Fibroblast of skin of back (primary cell): ENCODE measurements at places on chromosomes 3 and 15.
A peak's percentile ranks its signal among the peaks of the same experiment; 100 is the strongest.

- DNase-seq: no peak
These were observed 233.0 kb downstream of the CD47 start for GRCh38 chr3:107857854-107858253.

GRCh38 chr3:193970773-193971206 is 165.2 kb upstream of the HES1 start:
- DNase-seq: peak; percentile 31

GRCh38 chr15:32120577-32121383 is 90.5 kb downstream of the CHRNA7 start:
- DNase-seq: no peak

- peak; percentile 52 for DNase-seq
These were observed 43.9 kb downstream of the PPCDC start for GRCh38 chr15:75067123-75067830.

DNA sequence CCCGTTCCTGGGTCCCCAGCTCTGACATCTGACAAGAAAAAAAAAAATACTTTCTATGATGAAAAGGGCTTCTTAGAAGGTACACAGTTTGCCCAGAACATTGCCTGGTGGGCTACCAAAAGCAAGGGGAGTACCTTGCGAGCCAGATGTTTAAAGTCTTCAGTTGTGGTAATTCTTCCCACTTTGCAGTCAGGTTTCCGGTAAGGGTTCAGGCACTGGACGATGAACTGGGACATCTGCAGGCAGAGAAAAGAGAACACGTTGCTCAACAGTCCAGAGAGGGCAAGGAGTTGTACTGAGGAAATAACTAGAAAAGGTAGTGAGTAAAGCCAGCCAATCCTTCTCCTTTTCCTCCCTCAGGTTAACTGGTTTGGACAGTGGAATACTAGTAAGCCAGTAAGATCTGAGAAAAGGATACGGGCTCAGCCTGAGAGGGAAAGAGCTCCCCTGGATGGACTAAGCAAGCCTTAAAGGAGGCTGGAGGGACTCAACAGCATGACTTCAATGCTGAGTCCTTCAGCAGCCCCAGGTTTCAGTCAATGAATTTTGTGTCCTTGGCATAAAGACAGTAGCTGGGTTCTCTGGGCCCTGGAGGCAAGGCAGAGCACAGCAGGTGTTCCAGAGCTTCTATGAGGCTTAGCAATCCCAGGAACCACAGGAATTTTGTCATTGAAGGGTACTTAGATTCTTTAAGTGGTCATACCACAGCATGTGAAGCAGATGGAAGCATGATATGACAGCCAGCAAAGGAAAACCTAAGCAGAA is 38.2 kb downstream of the NBEAL2 start:
- peak; percentile 77 for DNase-seq

- peak; percentile 33 for DNase-seq
These were observed 259.8 kb downstream of the MAGI1 start for GRCh38 chr3:65778968-65779367.

- no peak for DNase-seq
These were observed 71.6 kb downstream of the KAT2B start for GRCh38 chr3:20111836-20112235.

DNA sequence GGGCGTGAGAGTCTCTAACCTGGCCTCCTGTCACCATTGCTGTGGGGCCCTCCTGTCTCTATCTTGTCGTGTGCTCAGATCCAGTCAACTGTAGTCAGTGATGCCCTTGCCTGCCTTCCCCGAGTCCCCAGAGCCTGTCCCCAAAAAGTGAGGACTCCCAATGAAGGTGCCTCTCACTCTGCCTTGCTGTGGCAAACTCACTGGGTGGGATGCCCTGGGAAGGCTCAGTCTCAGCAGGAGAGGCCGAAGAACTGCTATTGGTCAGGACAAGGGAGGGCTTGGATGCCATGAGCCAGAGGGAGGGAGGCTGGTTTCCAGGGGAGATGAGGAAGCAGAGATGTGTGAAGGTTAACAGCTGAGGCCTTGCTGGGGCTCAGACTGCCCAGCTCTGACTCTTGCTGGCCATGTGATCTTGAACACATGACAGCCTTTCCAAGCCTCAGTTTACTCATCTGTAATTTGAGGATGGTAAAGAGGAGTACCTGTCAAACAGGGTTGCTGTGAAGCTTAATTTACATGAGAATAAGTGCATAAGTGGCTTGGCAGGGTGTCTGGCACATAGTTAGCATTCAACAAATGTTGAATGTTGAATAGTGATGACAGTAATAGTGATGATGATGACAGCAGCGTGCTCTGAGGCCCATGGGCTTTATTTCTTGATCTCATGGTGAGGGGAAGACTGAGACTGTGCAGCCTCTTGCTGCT is 8.2 kb downstream of the KY start:
- no peak for DNase-seq

DNA sequence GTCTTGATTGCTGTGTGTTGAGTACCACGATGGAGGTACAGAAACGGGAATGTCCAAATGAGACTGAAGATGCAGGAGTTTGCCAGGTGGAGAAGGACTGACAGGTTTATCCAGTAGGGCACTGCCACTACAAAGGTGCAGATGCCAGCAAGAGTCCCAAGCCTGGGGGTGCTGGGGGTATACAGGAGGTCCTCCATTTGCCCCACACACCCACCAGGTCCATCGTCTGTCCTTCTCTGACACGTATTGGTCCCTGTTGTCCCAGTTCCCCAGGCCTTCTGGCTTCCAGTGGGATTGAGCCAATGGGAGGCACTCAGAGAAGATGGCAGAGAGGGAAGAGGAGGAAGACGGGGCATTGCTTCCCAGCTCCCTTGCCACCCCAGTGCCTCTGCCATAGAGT is 6.6 kb downstream of the HAPLN3 start:
- no peak for DNase-seq

DNA sequence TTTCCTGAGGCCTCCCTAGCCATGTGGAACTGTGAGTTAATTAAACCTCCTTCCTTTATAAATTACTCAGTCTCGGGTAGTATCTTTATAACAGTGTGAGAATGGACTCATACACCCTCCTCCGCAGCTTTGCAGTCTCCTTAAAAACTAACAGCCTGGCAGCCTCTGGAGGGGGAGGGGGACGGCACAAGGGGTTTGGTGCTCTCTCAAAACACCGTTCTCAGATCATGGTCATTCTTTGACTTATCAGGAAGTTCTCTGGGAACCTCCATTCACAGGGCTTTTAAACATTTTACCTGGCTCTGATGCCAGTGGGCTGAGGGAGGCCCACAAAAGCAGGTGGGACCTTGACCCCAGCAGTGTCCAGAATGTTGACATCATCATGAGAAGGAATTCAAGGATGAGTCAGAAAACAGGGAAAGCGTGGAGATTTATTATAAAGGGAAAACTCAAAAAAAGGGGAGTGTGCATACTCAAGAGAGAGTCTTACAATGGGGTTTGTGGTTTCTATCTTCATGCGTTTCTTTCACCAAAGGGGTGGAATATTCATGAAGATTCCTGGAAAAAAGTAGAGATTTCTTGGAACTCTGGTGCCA is 43.9 kb downstream of the ONECUT1 start:
- DNase-seq: no peak

DNA sequence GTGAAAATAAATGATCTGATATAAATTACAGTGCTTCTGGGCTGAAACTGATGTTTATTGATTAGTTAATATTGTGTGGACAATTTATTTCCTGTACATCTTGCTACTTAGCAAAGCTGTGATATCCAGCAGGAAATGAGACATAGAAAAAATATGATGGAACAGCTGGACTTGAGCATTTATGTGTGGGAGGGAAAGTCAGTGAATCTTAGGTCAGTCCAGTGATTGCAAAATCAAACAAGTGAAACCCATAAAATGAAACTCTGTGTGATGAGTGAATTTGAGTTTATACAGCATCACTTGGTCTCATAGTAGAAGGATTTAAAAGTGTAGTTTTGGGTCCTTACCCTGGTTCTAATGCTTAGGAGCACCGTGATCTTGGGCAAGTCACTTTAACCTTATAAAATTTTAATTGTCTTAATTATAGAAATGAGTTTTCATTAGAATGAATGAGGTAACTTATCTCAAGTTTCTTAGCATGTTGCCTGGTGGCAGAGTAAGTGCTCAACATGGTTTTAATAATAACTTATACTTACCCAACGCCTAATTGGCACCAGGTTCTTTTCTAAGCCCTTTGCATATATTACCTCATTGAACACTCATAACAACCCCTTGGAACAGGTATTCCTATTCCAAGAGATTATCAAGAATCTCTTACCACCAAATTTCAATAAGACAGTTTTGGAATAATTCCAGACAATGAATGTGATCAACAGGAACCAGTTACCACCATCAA is 194.6 kb downstream of the ADAMTSL3 start:
- peak; percentile 69 for DNase-seq

- DNase-seq: no peak
These were observed 101.1 kb upstream of the FHIT start for GRCh38 chr3:61352306-61352705.

DNA sequence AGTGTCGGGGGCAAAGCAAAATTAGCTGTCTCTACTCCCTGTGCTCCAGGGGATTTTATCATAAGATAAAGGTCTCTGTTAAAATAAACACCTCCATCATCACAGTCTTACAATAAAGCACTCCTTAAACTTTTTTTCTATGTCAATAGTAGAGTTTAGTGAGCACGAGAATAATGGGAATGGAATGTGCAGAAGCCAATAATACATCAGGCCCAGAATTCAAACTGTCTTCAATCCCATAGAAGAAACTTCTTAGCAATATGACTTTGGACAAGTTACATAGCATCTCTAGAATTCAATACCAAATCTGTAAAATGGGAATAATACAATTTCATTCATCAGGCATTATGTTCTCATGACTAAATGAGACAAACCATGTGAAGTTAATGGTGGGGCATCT is 49.0 kb upstream of the EPHA3 start:
- peak; percentile 35 for DNase-seq

DNA sequence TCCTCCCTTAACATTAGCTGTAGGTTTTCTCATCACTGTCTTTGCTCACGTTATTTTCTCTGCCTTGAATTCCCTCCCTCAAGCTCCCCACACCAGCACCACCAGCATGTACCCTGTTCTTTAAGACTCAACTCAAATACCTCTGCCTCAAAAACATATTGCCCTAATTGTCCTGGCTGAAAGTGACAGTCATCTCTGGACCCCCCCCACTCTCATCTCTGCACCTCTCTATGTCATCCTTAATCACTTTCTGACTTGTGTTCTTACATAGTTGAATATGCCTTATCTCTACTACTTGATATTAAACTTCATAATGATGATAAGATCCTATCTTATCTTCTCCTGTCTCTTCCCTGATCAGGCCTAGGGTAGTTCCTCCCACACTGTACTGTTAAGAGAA is 345.2 kb upstream of the TPRG1 start:
- no peak for DNase-seq

DNA sequence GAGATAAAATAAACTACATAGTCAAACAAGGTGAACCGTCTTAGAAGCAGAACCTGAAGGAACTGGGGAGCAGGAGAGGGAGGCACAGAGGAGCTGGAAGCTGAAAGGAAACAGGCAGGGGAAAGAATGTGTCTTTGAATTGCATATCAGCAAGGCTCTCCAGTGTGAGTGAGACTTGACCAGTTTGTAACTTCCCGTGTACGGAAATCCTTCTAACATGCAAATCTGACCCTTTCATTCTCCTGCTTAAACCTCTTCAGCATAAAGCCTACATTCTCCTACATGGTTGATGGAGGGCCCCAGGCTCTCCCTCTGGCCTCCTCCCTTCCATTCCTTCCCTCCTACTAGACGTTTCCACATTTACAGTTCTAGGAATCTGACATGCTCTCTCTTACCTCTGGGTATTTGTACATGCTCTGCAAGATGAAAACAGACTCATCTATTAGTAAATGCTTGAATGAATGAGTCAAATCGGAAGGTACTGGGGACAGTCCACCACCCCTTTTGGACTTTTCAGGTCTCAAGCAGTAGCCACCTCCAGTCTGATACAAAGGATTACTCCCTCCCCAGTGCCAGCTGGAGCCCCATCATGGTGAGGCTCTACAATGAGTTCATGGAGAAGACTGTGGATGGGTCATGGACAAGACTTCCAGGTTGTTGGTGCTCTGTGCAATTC is 6.1 kb upstream of the SLC25A38 start:
- no peak for DNase-seq

DNA sequence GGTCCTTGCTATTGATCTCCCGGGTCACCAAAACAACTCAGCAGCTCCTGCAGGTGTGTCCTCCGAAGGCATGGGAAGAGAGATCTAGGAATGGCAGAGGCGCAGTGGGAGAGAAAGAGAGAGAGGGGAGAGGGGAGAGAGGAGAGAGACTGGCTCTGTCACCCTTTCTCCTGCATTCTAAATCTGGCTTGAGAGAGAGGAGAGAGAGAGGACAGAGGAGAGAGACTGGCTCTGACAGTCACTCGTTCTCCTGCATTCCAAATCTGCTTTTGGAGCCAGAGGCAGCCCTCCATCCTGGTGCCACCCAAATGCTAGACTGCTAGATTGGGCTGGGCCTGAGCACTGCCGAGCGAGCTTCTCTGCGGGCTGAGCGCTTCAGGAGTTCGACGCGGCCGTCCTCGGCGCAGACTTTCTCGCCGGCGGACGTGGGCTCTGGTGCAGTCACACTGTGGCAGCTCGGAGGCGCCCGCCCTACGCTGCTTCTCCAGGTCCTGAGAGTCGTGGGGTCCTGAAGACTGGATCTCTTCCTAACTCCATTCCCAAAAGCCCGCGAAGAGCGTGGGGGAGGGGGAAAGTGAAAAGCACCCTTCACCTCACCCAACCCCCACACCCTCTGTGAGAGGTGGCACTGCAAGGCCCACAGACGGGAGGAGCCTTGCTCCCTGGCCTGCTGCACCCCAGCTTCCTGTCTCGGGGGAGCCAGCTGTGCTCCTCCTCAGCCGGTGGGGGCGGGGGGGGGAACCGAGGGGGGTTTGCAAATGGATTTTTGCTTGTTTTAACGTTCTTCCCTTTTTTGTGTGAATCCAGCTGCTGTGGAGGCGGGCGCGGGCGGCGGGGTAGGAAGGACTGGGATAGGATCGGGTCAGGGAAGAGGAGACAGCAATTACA is 222.3 kb downstream of the MEIS2 start:
- no peak for DNase-seq

GRCh38 chr3:156816091-156816793 is 9.9 kb upstream of the LEKR1 start:
- peak; percentile 71 for DNase-seq

GRCh38 chr15:71391421-71392088 is 276.3 kb downstream of the THSD4 start:
- DNase-seq: no peak

- DNase-seq: no peak
These were observed 224.1 kb downstream of the IGSF11 start for GRCh38 chr3:118810499-118811035.

DNA sequence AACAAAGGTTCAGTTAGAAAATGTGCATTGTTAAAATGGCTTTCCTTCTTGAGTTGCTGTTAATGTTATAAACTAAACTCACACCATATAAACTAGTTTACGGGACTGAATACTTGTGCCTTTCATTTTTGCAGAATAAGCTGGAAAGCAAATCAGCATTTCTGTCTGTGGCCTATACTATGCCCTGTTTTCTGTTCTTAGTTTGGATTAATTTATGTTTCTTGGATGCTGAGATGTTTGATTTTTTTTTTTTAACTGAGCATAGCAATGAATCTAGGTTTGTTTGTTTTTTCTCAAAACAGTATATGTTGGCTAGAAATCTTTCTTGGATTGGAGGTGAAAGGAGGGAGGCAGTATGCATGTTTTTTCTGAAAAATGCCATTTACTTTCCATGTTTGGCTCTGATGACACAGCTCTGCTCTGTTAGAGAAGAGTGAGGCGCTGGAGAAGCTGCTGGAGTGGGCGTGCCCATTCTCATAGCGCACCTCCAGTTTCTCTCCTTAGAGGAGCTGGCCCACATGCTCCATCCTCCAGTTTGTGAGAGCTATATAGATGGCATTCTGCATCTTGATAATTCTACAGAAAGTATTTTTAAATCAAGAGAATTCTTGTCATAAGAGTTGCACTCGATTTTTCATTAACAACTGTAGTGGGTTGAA is 423.6 kb upstream of the TPM1 start:
- DNase-seq: peak; percentile 36

GRCh38 chr15:100103828-100104227 is 237.9 kb downstream of the ADAMTS17 start:
- DNase-seq: no peak
